ENCODE measurements at places on chromosomes 1 and 21.

DNA sequence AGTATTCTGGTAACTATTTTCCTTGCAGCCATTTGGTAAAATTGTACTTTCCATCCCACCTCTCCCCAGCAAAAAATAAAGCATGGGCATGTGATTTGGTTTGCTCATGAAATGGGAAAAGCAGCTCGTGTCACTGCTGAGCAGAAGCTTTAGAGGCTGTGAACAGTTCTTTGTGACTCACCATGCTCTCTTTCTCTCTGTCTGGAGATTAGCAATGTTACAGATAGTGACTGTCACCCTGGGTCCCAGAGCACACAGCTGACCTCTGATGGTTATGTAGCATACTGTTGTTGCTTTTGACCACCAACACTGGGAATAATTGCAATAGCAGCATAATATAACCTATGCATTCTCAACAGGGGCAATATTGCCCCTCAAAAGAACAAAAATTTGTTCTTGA lies 70.6 kb downstream of the RGS2 start:
- DNase-seq = no peak

DNA sequence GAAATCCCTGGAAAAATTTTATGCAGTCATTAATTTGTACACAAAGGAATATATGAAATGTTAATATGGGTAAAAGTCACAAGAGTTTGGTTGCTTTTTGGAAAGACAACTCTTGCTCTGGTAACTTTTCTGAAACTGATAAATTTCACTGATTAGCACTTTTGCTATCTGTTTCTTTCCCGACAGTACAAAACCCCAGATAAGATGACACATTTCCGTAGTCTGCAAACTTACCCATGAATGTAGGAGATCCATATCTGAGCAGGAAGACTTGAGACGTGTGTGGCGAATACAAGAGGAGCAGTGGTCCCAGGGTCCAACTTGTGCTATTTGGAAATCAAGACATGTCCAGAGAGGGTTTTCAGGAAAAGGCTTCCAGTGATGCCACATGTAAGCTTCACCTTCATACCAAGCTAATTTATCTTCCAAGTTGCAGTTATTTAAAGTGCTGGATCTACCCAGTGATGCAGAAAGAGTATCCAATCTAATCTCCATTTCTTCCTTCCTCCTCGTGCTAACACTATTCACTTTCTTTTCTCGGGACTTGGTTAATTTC lies 35.9 kb upstream of the SAMSN1 start:
- no peak for DNase-seq

DNA sequence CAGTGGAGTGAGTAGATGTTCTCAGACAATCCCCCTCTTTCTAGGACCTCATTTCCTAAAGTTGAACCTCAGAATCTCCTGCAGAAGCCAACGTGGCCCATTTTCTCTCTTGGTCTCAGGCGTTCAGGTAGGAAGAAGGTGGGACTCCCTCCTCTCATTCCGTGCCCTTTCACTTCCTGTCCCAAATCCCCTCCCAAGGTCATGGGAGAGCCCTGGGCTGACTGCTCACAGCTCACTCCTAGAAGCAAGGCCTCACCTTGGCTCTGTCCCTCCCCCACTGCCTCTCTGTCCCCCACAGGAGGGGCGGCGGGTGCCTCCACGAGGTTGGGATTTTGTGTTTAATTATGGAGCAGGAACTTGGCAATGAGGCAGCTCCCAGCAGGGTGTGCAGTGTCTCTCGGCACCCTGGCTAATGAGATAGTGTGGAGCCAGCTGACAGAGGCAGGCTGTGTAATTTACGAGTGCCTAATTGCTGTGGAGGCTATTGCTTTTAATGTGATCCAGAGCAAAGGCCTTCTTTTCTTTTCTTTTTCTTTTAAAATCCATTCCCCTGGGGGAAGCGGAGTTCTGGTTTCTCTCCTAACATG lies 9.1 kb upstream of the CDK18 start:
- DNase-seq = no peak

GRCh38 chr1:148161053-148161901 lies 9.2 kb upstream of the NBPF11 start:
- DNase-seq = no peak

DNA sequence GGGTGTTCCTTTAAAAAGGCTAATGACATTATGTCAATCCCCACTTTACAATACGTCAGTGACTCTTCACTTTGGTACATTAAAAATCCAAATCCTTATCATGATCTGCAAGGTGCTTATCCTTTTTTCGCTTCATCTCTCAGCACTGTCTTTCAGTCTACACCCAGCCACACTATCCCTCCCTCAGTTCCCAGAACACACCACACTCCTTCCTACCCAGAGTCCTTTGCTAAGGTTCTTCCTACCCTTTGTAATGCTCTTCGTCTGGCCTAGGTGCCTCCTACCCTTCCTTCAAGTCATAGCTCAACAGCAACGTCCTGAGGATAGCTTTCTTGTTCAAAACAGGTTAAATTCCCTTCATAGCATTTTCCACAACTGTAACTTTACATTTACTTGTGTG lies 152.6 kb downstream of the RERE start:
- DNase-seq = no peak

- DNase-seq = no peak
Observed at GRCh38 chr1:78263946-78264345, 218.2 kb downstream of the GIPC2 start.

DNA sequence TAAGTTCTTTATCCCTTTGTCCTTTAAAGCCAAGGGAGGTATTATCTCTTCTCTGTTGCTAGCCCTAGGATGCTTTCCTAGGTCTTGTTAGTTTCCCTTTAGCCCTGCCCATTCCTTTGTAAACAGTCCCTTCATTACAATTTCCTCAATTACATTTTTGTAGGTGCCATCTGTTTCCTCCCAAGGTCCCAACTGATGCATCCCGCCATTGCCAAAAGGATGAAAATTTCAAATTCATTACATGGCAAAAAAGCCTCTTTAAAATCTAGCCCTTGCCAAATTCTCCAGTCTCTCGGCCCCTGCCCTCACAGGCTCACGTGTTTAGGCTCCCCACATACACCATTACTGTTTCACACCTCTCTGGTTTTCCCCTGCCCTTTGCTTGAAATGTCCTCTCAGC lies 151.9 kb upstream of the C1orf87 start:
- DNase-seq = no peak

GRCh38 chr1:85692730-85693314 lies 15.4 kb downstream of the ZNHIT6 start:
- DNase-seq = no peak

DNA sequence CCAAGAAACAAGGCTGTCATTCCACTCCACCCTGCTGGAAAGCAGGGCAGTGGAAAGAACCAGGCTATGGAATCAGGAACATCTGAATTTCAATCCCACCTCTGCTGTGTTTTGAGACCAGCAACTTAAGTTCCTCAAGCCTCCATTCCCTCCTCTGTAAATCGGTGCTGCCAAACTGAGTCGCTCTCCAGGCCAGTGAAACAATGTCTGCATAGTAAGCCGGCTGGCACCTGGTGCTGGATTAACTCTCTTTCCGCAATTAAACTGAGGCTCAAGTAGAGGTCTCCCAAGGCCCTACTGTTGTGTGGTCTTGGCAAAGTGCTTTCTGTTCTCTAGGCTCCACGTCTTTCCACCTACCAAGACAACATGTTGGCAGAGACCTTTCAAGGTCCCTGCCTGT lies 65.3 kb downstream of the SSBP3 start:
- no peak for DNase-seq

DNA sequence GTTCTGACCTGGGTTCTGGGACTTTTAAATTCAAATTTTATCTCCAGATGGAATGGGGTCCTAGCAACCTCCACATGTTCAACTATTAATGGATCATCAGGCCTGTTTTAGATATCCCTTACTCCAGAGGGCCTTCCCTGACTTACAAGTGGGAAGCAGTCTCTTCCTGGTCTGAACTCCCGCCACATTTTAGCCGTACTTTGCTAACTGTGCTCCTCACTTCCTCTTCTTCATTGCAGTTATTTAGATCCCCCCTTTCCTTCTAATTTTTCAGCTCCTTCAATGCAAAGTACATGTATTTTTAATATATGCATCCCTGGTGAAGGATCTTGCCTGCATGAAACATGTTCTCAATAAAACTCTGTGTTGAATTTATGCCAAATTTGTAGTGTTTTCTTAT lies 3.7 kb downstream of the CD1A start:
- no peak for DNase-seq

DNA sequence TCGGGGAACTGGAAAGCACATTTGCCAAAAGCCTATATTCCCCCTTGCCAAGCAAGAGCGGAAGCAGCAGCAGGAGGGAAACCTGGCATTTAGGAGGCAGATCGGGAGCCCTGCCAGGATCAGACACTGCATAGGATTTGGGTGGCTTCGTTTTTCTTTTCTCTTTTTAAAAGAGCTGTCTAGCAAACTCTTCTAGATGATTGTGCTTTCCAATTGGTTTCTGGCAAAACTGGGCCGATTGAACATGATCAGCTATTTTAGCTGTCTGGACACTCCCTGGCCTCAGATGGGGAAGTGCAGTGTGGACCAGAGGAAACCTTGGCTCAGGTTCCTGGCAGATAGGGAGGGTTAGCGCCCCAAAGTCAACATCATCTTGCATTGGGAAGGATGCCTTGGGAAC lies 414.0 kb upstream of the KAZN start:
- DNase-seq = no peak

GRCh38 chr1:221897321-221897721 lies 155.4 kb upstream of the DUSP10 start:
- DNase-seq = no peak

All from activated CD8-positive, alpha-beta memory T cell treated with anti-CD3 and anti-CD28 coated beads, Interleukin-2, amount 50 U/mL, for 48 hours (primary cell).